ENCODE measurements at places on chromosomes 7 and 10. TPM values are rescaled to one million over a fixed set of nuclear protein-coding genes. Genes with fewer than 3 reads are reported as not detected.

DNA sequence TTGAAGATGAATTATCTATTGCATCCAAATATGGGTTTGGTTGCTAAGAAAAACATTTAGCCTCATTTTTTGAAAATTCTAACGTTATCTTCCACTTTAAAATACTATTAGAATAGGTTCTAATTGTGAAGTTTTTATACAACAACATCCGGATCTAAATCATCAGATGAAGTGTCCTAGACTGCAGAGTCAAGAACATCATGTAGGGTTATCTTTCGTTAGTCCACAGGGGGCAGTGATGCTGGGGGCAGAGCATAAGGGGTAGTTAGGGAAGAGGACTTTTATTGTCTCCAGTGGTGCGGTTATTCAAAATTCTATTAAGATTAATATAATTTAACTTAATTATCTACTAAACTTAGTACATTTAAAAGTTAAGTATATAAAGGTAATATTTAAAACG, 990.6 kb upstream of the PHF14 start:
- no peak for DNase-seq

ADK gene
- total RNA-seq: 41.4 TPM

CUZD1 gene
- not detected for total RNA-seq

- no peak for DNase-seq
These were observed 183.9 kb upstream of the MBL2 start for GRCh38 chr10:52956461-52956860.

- DNase-seq: no peak
These were observed 89.2 kb downstream of the CARD11 start for GRCh38 chr7:2954433-2954853.

GRCh38 chr7:8338206-8338605, 76.2 kb upstream of the ICA1 start:
- DNase-seq: no peak

RASA4 gene
- total RNA-seq: 17.1 TPM

- DNase-seq: no peak
These were observed 895.7 kb upstream of the SORCS1 start for GRCh38 chr10:108060246-108060645.

DNAH11 gene
- 0.08 TPM for total RNA-seq

GRCh38 chr7:115229401-115230105, 307.7 kb downstream of the MDFIC start:
- DNase-seq: no peak

GNAT3 gene
- total RNA-seq: not detected

- DNase-seq: no peak
These were observed 50.1 kb downstream of the SEMA3A start for GRCh38 chr7:84144480-84144879.

- DNase-seq: peak; percentile 72
These were observed 15.1 kb upstream of the NME8 start for GRCh38 chr7:37833107-37833817.

CRPPA gene
- 7.1 TPM for total RNA-seq

DNA sequence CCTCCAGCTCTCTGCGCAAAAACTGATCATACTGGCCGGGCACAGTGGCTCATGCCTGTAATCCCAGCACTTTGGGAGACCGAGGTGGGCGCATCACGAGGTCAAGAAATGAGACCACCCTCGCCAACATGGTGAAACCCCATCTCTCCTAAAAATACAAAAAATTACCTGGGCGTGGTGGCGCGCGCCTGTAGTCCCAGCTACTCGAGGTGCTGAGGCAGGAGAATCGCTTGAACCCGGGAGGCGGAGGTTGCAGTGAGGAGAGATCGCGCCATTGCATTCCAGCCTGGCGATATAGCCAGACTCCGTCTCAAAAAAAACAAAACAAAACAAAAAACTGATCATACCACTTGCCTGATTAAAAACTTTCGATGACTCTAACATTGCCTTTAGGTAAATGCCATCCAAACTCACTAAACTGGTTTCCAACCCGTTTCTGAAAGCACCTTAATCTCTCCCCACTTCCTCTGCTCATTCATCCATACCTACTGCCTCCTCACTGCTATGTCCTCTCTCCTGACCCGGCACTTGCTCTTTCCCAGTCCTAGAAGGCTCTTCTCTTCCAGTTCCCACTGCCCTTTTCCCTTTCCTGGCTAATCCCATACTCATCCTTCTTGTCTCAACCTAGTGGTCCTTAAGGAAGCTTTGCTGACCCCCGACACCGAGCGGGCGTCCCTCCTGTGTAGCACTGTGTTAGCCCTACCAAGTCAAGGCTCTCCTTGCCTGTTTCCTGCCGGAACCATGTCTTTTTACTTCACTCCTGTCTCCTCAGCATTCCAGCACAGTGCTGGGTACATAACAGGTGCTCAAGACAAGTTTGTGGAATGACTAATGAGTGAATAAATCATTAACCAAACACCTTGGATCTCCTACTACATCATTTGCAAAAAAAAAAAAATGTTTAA, 686 bp upstream of the MIOS start:
- DNase-seq: no peak

DNA sequence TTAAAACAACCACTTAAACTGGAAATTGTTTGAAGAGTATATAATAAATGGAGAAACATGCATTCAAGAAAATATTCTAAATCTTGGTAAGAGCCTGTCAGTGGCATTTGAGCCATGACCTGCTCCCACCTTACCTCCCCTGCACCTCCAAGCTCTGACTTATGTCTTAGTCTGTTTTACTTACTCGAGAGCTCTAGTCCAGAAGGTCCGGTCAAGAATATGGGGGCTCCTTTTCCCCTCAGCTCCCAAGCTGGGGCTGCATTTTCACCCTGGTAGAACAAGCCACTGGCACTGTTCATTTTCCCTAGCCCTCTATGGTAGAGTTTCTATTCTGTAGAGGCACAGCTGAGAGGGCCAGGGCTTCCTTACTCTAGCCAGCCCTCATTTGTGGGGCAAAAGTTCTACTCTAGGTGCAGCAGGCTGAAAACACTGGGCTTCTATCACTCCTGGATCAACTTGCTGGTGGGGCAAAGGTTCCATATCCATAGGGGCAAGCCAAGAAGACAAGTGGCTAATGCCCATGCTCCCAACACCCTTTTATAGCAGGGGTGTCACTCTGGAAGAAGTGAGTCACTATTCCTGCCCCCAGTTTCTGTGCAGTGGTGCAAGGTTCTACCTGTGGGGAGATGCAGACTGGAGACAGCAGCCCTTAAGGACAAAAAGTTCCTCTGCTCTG, 40.6 kb downstream of the ZNF438 start:
- no peak for DNase-seq

GRCh38 chr10:110915035-110915434, 3.9 kb downstream of the BBIP1 start:
- DNase-seq: no peak

GRCh38 chr10:60032723-60033122, 126.4 kb upstream of the CCDC6 start:
- no peak for DNase-seq

DNA sequence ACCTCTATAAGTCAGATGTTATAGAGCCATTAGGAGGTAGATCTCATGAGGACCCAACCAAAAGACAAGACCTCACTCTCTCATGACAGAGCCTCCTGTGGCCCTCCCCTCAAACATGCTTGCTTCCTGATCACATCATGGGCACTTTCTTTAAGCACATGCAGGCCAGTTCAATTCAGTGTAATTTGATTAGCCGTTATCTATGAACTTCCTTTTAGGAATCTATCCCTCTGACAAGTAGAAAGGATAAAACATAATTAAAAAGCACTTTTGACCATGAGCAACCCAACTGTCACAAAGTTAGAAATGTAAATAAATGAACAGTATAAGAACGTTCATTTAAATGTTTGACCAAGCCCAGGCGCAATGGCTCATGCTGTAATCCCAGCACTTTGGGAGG, 27.7 kb upstream of the TMEM254 start:
- DNase-seq: no peak

- DNase-seq: no peak
These were observed 29.3 kb downstream of the CCNJ start for GRCh38 chr10:96072674-96073073.

GRCh38 chr10:19469521-19469920, 346.7 kb upstream of the PLXDC2 start:
- no peak for DNase-seq
